ENCODE measurements at places on chromosomes 16 and 17.

- DNase-seq = no peak
Observed at GRCh38 chr16:4015275-4016004, 100.8 kb downstream of the ADCY9 start.

DNA sequence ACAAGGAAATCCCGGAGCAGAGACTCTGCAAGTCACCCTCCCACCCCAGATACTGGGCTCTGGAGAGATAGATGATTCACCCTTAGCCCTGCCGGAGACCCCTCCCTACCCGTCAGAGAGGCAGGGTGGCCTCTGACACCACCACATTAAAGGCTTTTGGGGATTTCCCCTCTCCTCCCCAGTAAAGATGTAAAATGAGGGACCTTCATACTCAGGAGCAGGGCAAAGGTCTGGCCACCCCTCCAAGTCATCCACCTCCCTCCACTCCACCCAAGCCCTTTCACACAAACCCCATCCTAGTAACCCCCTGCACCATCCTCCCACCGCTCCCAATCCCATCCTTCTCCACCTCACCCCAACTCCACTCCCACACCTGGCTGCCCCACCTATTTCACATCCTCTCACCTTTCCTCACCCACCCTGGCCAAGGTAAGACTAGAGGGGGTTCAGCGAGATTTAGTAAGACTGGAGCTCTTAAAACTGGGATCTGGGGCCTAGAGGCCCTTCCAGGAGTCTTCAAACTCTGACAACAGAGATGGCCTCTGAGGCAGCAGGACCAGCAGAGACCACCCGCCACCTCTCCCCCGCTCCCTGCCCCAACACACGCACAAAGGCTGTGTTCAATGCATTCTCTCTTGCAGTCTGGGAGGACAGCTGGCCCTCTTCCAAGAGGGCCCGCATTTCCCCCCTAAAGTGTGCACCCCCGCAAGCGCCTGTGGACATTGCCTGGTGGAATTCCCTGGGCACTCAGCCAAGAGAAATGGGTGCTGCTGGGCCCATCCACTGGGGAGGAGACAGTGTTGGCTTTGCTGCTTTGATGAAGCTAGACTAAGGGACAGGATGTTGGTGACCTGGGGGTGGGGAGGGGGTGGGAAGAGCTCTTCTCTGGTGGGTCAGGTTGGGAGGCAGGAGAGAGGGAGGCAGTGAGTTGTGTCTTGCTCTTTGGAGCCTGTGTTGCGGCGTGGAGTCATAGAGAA lies 1.1 kb downstream of the ABAT start:
- DNase-seq = no peak

DNA sequence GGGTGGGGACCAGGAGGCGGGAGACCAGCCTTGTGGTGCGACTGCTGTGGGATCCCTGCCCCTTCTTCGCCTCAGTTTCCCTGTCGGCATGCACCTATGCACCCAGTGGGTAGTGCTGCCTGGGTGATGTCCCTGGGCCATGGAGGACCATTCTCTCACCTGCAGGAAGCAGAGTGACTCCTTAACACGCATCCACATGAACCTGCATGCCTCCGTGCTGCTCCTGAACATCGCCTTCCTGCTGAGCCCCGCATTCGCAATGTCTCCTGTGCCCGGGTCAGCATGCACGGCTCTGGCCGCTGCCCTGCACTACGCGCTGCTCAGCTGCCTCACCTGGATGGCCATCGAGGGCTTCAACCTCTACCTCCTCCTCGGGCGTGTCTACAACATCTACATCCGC lies 25.2 kb downstream of the ADGRG5 start:
- no peak for DNase-seq

- peak; percentile 25 for DNase-seq
Observed at GRCh38 chr17:550463-551180, 164.0 kb downstream of the VPS53 start.

GRCh38 chr17:327296-327695 lies 25.3 kb downstream of the RPH3AL start:
- DNase-seq = no peak

DNA sequence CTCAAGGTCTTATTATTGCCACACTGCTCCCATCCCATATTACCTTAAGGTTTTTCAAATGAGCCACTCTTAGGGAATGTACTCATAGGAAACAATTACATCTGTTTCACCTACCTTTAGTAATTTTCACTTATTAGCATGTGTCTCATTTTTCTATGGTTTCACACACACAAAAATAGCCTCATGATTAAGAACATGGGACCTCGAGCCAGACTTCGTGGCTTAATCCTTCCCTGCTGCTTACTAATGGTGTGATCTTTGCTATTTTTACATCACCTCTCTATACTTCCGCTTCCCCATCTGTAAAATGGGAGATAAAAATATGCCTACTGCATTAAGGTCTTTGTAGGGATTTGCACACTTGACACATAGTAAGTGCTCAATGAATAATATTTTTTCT lies 38.5 kb downstream of the OTOA start:
- DNase-seq = no peak

DNA sequence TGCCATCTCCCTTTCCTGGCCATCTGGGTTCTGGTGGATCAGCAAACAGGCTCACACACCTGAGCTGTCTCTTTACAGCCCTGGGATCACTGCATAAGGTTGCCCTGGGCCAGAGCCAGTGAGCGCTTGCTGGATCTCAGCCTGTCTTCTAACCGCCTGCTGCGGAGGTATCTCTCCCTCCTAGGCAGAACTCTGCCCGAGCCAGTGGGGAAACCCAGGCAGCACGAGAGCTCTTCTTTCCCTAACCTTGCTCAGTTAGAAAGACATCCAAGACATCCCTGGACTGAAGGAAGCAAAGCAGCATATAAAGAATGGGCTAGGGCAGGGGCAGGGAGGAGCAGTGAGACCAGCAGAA lies 6.4 kb downstream of the HAS3 start:
- DNase-seq = no peak
